Chondrocyte (in vitro differentiated cells): ENCODE measurements at places on chromosomes 7 and 10. TPM values are rescaled to one million over a fixed set of nuclear protein-coding genes. Genes with fewer than 3 reads are reported as not detected.

GRCh38 chr10:121332829-121333765 lies 265.1 kb downstream of the FGFR2 start:
- no peak overlapping the region for H3K27ac ChIP-seq
- H3K4me3 ChIP-seq: no peak overlapping the region
- H3K36me3 ChIP-seq: no peaks in the 10 kb centered on the region
- no peaks in the 10 kb centered on the region for H3K27me3 ChIP-seq
- no peak for DNase-seq

- H3K4me3 ChIP-seq: no peak overlapping the region
- H3K36me3 ChIP-seq: no peaks in the 10 kb centered on the region
- H3K27ac ChIP-seq: no peak overlapping the region
- peaks cover 8% of the 10 kb centered on the region for H3K4me1 ChIP-seq
- DNase-seq: no peak
Observed at GRCh38 chr10:3968727-3969126, 183.7 kb upstream of the KLF6 start.

GRCh38 chr7:43569424-43569823 lies 13.5 kb upstream of the STK17A start:
- peaks cover 15% of the 10 kb centered on the region for H3K4me1 ChIP-seq
- H3K36me3 ChIP-seq: no peaks in the 10 kb centered on the region
- no peaks in the 10 kb centered on the region for H3K27me3 ChIP-seq

WDFY4 gene
- total RNA-seq: not detected in 3 replicates

KIF11 gene
- 6.6 to 9.9 TPM (median 7.1 TPM) in 3 replicates for total RNA-seq

EBLN1 gene
- total RNA-seq: not detected in 3 replicates

STOX1 gene
- 0.97 to 1.9 TPM (median 1.1 TPM) in 3 replicates for total RNA-seq
